Urinary bladder (tissue), 4 donors: ENCODE measurements at places on chromosomes 5 and 9. TPM values are rescaled to one million over a fixed set of nuclear protein-coding genes. Genes with fewer than 3 reads are reported as not detected.

The PCDHB14 gene
- 10.1 TPM for total RNA-seq

The TNC gene
- 155 TPM for total RNA-seq

The MZB1 gene
- 0.63 TPM for total RNA-seq

The RMRP gene
- total RNA-seq = 99,097 TPM

The SLC1A1 gene
- total RNA-seq = 6.9 TPM

The PKN3 gene
- 2.4 TPM for total RNA-seq

The SGCD gene
- total RNA-seq = 106 TPM

The TAF11L5 gene
- not detected for total RNA-seq

The NUP214 gene
- 23.5 TPM for total RNA-seq

The KIAA0825 gene
- 25.5 TPM for total RNA-seq

The C5orf52 gene
- not detected for total RNA-seq

The RFESD gene
- 7.6 TPM for total RNA-seq

The KIF12 gene
- 0.42 TPM for total RNA-seq
